NCI-H1092 (cell line): ENCODE measurements at places on chromosomes 5 and 9.

- no peak for DNase-seq
Observed at GRCh38 chr5:172635038-172635437, 6.0 kb upstream of the NEURL1B start.

DNA sequence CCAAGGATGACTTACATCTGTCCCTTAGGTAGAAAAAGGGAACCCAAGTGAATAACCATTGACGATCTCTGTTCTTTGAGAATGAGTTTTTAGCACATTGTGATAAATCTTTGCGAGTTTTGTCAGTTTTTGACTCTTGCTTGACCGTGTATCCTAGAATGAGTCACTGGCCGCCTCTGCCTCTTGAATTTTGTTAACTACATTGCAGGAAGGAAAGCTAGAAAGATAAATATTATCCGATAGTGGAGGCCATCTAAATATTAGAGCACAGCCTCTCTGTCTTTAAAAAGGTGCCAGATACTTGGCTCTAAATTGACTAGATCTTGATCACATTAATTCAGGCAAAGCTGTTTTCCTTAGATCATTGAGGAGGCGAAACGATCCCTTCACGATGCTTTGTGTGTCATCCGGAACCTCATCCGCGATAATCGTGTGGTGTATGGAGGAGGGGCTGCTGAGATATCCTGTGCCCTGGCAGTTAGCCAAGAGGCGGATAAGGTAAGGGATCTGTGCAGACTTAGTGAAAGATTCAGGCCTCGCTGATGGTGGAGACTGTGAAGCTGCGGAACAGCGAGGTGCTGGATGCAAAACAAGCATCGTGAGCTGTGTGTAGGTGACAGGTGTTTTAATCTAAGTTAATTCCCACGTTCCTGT, 12.2 kb downstream of the CCT5 start:
- DNase-seq: no peak

DNA sequence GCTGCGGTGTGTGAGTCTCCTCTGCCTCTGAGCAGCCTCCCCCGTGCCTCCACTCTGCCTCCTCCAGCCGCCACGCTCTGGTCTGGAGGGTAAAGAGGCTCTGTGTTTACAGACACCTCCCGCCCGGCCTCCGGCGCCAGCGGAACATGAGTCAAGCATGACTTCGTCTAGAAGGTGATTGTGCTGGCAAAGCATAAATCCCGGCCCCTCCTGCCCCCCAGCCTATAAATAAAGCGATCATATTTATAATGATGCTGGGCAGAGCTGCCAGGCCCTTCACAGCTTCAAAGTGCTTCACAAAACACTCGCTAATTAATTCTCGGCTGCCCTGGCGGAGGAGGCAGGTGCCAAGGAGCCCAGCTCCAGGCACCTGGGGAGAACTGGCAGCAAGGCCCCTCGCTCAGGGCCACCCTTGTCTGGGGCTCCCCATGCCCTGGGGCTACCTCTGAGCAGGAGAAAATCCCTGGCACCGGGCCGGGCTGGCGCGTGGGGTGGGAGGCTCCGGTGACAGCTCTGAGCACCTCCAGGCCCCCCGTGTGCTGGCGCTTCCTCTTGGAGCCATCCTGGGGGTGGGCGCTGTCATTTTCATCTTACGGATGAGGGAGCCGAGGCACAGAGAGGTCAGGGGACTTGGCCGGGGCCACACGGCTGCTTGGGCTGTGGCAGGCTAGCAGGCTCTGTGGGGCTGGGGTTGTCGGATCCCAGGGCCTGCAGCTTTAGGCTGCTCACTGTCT, 87.8 kb downstream of the RXRA start:
- peak; percentile 96 for DNase-seq

GRCh38 chr5:168867241-168867640, 288.1 kb upstream of the PANK3 start:
- DNase-seq: no peak

- no peak for DNase-seq
Observed at GRCh38 chr5:37754976-37755375, 84.9 kb downstream of the GDNF start.

GRCh38 chr5:127428748-127429147, 88.7 kb upstream of the PRRC1 start:
- no peak for DNase-seq

- no peak for DNase-seq
Observed at GRCh38 chr9:33103501-33104281, 27.2 kb upstream of the SMU1 start.

DNA sequence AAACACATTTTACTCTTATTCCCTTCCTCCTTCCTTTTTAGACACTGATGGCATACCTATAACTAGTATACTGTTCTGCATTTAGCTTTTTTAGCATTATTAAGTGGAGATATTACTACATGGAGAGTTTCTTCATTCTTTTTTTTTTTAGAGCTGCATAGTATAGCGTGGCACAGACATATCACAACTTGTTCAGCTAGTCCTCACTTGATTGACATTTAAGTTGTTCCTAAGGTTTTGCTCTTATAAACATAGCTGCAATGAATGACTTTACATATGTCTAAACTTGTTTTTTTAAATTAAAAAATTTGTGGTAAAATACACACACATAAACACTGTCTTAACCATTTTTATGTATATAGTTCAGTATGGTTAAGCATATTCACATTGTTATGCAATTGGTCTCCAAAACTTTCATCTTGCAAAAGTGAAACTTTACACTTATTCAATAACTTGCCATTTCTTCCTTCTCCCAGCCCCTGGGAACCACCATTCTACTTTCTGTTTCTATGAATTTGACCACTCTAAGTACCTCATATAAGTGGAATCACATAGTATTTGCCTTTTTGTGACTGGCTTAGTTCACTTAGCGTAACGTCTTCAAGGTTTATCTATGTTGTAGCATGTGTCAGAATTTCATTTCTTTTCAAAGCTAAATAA, 48.7 kb downstream of the ANKDD1B start:
- DNase-seq: no peak

DNA sequence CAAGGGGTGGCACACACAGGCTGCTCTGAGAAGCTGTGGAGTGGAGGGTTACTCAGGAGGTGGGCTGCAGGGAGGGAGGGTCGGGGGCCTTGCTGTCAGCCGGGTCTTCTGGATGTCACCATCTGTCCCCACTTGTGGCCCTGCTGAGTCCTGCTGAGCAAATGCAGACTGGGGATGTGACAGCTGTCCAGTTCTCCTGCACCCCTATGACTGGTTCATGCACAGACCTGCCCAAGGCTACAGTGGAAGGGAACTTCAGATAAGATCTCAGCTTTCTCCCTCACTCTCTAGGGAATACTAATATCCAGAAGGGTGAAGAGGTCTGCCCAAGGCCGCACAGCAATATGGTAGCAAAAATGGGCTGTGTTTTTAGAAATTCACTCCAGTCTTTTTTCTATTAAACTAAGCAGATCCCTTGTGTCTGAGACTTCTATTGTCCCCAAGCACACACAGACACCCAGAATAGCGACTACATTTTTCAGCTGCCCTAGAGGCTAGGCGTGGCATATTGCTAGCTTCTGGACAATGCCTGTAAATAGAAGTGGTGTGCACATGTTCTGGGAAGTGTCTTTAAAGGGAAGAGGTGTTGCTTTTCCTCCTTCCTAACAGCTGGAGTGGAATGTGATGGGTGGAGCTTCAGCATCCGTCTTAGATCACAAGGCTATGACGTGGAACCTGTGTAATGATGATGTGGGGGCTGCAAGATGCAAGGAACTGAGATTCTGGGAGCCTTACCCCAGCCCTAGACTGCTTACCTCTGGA, 51.1 kb upstream of the TBC1D2 start:
- no peak for DNase-seq

DNA sequence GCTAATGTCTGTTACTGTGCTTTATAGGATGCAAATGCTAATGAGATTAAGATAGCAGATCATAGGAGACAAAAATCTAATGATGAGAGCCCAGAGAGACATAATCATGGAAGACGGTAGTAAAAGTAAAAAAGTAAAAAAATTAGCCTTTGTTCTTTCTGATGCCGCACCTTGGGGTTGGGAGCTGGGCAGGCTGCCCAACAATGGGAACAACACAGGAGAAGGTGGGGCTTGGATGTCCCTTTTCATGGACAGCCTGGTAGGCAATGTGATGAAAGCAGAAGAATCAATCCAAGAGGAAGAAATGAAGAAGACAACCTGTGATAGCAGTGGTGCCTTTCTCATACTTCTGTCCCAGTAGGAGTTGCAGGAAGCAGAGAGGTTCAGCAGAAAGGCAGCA, 57.2 kb downstream of the RAB14 start:
- DNase-seq: no peak

- DNase-seq: no peak
Observed at GRCh38 chr5:149319174-149319573, 26.1 kb upstream of the GRPEL2 start.

- DNase-seq: no peak
Observed at GRCh38 chr5:95973793-95974325, 12.2 kb upstream of the ELL2 start.

- DNase-seq: no peak
Observed at GRCh38 chr9:84206801-84207370, 133.7 kb downstream of the SLC28A3 start.

- no peak for DNase-seq
Observed at GRCh38 chr5:9452181-9452580, 93.7 kb downstream of the SEMA5A start.

DNA sequence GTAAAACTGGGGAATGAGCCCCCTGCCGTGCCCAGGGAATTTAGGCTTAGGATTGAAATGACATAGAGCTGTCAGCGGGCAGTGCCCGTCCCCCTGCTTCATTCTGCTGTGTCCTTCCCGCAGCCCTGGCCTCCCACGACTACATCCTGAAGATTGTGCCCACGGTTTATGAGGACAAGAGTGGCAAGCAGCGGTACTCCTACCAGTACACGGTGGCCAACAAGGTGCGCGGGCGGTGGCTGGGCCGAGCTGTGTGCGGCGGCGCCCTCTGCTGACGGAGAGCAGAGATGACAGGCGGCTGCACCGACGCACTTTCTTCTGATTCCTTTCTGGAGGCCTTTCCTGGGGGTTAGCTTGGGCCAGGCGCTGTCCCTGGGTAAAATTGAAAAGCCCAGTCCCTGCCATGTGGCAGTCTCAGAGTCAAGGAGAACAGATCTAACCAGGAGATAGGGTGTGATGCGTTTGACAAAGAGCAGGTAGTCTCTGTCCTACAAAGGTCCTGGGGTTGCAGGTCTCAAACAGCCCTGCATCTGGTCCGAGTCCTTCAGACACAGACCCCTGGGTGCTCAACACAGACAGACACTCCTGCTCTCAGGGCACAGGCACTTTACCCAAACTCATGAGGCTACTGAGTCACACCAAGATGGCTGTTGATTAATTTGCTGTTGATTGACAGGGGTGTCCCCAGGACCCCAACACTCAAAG, 26.8 kb upstream of the RPL26L1 start:
- peak; percentile 7 for DNase-seq

GRCh38 chr5:127410959-127411358, 106.5 kb upstream of the PRRC1 start:
- DNase-seq: no peak
